ENCODE measurements at places on chromosomes 4 and X.

- DNase-seq, result no peak
These were observed 378.9 kb downstream of the SMARCA1 start for GRCh38 chrX:129144172-129145038.

GRCh38 chrX:66677430-66677829, 38.6 kb upstream of the EDA2R start:
- no peak for DNase-seq

GRCh38 chr4:138815811-138816210, 199.8 kb upstream of the NOCT start:
- no peak for DNase-seq

DNA sequence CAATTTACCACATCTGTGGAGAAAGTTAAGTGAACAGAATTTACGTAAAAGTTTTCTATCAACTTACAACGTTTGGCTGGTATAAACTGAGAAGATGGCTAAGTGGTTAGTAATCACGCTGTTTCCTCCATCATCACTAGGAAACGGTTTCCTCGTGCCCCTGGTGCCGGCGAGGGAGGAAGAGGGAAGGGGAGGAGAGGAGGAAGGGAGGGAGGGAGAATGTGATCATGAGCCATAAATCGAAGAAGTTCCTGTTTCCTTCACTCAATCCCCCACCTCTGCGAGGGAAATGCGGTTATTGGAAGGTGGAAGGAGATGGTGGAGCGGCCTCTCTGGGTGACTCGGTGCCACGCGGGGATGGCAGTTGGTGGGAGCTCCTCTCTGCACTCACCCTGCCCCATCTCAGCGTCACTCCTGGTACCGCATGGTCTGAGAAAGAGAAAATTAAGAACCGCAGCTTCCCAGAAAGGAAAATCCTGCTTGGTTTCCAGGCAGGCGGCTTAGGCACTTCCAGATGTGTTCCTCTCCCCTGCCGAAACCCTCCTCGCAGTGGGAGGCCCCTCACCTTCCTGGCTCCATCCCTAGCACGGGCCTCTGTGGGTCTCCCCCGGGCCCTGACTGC, 216.8 kb downstream of the AFAP1 start:
- no peak for DNase-seq

DNA sequence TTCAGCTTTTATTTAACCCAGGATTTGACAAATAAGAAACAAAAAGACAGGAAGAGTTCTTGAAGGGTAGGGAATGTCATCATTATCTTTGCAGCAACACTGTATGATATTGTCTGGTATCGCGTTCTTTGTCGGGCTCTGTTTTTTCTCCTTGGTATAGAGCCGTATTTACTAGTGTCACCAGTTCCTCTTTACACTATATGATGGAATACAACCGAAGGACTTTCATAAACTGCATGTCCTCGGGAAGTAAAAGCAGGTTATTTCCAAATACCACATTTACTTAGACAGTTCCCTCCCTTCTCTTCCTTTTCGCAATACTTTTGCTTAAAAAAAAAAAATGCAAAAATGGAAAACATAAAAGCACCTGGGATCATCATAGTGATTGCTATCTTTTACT, 96.6 kb upstream of the IL13RA1 start:
- DNase-seq, result no peak

GRCh38 chr4:5995901-5996623, 22.2 kb downstream of the C4orf50 start:
- DNase-seq, result no peak

DNA sequence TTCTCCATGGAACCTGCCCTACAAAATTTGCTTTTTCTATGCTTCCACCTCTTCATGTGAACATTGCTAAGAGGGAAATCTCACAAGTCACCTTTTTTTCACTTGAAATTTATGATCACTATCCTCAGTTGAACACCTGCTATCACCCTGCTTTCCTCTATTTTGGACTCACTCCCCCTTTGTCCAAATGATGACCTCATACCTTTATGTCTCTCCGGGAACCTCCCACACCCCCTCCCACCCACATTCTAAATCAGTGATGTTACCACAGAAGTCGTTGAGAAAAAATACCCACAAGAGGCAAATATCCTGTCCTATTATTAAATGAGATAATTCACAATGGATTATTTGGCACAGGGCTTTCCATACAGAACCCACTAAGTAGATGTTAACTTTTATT, 156.5 kb downstream of the RNF150 start:
- no peak for DNase-seq

GRCh38 chrX:44349561-44349960, 6.1 kb upstream of the EFHC2 start:
- no peak for DNase-seq

DNA sequence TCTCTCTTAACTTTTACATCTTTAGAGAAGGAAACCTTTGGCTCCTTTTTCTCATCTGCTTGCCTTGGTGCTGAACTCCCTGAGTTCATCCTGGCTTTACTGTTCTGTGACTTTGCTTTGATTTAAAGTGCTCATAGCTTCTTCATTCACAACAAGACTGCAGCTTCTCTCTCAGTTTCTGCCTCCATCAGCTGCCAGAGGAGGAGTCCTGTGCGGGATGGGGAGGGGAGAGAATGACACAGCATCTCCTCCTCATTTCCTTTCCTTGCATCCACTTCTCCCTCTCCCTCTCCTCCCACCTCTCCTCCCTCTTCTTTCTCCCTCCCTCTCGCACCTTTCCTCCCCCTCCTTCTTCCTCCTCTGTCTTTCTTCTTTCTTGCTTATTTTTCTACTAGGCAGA, 42.0 kb downstream of the CBLL2 start:
- DNase-seq, result no peak

- DNase-seq, result no peak
These were observed 174.6 kb downstream of the VEGFC start for GRCh38 chr4:176618138-176618537.

DNA sequence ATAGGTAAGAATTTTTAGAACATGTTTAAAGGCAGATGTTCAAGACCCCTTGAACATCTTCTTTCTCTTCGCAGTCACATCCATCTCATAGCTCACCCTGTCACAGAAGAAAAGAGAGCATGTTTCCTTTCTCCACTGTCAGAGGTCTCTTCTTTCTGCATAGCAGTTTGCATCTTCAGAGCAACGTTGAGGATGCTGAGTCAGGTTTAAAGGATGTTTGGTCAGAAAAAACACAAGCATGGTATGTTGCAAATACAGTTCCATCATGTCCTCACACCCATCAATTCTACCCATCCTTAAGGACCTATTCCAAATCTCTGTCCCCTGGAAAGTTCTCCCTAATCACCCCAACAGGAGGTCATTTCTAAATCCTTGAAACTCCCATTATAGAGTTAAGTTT, 84.8 kb downstream of the STOX2 start:
- no peak for DNase-seq

DNA sequence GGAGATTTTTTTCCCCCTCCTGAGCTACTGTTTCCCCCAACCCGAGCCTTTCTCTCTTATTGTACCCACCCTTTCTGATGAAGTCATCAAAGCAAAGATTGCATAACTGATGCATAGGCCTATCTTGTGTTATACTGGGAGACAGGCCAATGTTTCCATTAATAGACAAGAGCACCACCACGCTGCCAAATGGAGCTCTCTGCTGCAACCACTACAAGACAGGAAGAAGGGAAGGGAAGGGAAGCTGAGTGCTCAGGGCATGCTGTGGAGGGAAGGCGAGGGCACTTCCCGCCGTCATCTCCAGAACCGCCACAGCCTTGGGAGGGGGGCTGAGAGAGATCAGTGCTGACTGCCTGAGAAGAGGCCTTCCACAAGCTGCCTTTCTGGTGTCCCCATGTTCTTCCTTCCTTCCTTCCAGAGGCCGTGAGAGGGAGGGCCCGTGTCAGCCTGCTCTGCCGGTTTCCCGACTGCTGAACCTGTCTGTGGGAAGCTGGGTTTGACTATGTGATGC, 75.0 kb downstream of the MGST2 start:
- no peak for DNase-seq

GRCh38 chr4:108533876-108534275, 86.5 kb upstream of the RPL34 start:
- DNase-seq, result no peak

DNA sequence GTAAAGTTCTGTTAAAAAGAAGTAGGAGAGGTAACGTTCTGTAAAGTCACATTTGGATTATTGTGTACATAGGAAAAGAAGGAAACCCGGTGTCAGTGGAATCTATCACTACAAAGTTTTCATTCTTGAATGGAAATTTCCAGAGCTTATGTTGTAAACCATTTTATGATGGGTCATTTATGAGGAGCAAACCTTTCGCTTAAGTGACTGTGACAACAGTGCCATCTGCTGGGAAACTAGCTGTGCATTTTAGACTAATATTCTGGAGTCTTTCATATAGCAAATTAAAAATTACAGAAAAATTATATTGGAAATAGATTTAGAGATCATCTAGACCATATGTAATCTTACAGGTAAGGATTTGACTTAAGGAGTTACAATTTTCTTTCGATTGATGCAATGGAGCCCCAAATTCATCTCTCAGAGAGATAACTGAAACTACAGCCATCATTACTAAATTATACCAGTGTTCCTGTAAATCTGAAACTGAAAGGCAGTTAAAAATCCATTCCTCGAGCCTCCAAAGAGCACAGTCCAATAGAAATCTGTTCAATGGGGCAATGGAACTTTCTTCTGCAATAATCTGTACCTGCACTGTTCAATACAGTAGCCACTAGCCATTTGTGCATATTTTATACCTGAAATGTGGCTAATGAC, 26.9 kb downstream of the ASB9 start:
- DNase-seq, result peak; percentile 32

DNA sequence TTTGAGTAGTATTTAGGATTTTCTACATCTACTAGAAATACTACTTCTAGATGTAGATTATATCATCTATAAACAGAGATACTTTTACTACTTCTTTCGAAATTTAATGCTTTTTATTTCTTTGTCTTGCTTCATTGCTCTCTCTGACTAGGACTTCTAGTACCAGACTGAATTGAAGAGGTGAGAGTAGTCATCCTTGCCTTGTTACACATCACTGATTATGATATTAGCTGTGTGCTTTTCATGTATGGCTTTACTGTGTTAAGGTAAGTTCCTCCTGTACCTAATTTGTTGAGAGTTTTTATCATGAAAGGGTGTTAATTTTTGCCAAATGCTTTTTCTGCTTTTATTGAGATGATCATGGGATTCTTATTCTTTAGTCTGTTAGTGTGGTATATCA, 19.6 kb upstream of the IL2 start:
- no peak for DNase-seq

GRCh38 chr4:15368856-15369255, 59.0 kb upstream of the C1QTNF7 start:
- DNase-seq, result no peak

GRCh38 chr4:99847362-99847976, 30.8 kb downstream of the DAPP1 start:
- DNase-seq, result no peak

- DNase-seq, result no peak
These were observed 270.3 kb upstream of the CTSO start for GRCh38 chr4:156223985-156224384.

DNA sequence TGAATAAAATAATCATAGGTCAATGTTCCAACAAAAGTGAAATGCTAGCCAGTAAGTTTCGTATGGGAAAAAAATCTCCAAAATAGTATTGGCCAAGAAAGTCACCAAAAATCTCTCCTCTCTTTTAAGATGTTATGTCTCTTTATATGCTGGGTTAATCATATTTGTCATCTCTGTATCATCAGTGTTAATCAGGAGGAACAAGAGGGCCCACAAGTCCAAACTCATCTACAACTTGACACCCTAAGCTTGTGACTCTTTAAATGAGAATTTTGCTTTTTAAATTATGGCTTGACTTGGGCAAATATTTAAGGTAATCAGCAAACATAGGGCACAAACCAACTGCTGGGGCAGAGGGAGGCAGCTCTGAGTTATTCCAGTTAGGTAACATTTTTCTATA, 75.5 kb downstream of the AMMECR1 start:
- no peak for DNase-seq
